ENCODE measurements at places on chromosomes 13 and 19.

GRCh38 chr19:33825556-33825955 is 28.9 kb downstream of the KCTD15 start:
- DNase-seq, result no peak

- DNase-seq, result no peak
These were observed 22.2 kb upstream of the SPRYD7 start for GRCh38 chr13:49958321-49958720.

DNA sequence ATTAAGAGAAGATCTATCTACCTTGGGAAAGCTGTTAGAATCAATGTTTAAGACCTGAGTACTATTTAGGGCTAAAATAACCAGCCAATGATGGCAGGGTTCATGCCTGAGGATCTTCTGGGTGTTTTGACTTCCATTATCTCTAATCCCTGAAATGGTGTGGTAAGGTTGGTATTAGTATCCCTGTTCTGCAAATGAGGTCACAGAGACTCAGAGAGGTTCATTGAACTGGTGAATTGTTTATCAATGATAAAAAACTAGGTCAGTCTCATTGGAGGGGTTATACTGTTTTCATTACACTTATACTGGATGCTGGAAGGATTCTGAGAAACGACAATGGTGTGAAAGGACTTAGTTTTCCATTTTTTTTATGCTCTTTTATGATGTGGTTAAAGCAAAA is 264.8 kb downstream of the KLF5 start:
- no peak for DNase-seq

GRCh38 chr13:109271555-109272541 is 514.5 kb downstream of the IRS2 start:
- peak; percentile 73 for DNase-seq

- DNase-seq, result peak; percentile 32
These were observed 12.3 kb downstream of the CLDN10 start for GRCh38 chr13:95564733-95565291.
